ENCODE measurements at places on chromosomes 6 and 20.

GRCh38 chr20:9147547-9148024 lies 78.7 kb downstream of the PLCB4 start:
- no peak for DNase-seq

DNA sequence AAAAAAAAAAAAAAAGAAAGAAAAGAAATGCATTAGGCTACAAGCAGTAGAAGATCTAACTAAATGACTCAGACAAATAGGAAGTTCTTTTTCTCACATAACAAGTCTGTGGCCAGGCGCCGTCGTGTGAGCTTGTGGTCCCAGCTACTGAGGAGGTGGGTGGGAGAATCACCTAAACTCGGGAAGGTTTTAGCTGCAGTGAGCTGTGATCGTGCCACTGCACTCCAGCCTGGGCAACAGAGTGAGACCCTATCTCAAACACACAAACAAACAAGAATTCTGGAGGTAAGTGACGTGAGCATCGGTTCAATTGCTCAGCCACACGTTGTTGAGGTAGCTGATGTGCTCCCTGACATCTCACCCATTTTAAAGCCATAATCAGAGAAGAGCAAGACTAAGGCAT lies 37.9 kb upstream of the SLC23A2 start:
- peak; percentile 53 for DNase-seq

DNA sequence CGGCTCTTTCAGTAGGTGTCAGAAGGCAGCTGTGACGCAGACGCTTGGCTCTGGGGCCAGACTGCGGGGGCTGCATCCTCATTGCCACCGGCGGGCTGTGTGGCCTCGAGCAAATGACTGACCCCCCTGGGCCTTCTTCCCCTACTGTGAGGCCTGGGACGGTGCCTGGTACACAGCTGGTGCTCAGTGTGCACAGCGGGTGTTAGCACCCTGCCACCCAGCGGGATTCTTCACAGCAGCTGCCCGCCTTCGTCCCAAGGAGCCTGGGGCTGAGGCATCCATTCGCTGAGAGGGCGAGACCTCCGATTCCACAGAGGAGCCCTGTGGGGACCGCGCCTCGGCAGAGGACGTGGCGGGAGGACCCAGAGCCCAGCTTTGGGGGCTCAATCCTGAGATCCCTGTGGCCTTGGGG lies 10.6 kb downstream of the SLCO4A1 start:
- no peak for DNase-seq

DNA sequence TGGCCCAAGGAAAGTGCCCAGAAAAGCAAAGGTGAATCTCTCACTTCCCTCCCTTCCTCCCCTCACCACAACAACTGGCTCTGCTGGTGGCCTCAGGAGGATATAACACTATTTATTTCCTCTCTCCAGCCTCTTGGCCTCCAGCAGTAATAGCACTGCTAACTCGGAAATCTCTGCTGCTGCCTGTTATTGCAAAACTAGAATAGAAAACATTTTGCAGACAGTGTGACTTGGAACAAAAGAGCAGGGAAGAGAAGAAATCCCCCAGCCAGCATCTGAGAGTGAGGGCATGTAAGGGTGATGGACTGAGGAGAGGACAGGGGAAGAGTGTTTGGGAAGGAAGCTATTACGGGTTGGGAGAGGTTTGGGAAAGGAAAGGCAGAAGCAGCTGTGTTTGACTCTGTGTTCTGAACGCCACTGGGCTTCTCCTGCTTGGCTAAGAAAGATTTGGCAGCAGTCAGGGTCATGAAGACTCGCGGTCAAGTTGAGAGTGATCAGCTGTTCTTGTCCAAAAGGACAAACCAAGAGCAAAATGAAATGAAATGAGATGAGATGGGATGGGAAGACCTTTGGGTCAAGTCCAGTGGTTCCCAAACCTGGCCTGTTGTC lies 81.0 kb upstream of the SNX9 start:
- no peak for DNase-seq

DNA sequence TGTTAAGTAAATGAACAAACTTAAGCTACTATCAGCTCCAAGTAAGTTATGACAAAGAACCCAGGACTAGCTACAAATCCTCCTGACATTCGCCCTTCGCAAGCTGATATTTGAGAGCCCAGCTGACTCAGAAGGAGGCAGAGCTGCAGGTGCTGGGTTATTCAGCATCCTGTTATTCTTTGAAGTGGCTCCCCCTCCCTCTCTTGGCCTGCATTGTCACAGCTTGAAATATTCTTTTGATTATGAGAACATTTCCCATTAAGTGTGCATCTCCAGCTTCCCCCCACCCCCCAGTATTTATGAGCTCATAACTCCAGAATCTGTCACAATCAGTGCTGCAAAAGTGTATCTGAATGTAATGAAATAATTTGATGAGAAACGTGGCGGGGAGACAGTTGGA lies 78.8 kb upstream of the RALY start:
- DNase-seq = peak; percentile 38
